ENCODE measurements at places on chromosomes 1 and 21.
A peak's percentile ranks its signal among the peaks of the same experiment; 100 is the strongest.

DNA sequence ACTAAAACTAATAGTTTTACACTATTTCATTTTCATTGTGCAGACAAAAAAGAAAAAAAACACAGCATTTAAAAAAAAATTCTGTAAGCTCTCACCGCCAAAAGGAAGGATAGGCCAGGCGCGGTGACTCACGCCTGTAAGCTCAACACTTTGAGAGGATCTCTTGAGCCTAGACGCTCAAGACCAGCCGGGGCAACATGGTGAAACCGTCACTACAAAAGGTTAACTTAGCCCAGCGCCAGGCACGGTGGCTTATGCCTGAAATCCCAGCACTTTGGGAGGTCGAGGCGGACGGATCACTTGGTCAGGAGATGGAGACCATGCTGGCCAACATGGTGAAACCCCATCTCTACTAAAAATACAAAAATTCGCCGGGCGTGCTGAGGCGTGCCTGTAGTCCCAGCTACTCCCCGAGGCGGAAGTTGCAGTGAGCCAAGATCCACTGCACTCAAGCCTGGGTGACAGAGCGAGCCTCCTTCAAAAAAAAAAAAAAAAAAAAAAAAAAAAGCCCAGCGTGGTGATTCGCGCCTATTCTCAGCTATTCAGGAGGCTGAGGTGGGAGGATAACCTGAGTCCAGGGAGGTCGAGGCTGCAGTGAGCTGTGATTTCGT is 14.3 kb upstream of the SPEN start:
- DNase-seq: no peak

DNA sequence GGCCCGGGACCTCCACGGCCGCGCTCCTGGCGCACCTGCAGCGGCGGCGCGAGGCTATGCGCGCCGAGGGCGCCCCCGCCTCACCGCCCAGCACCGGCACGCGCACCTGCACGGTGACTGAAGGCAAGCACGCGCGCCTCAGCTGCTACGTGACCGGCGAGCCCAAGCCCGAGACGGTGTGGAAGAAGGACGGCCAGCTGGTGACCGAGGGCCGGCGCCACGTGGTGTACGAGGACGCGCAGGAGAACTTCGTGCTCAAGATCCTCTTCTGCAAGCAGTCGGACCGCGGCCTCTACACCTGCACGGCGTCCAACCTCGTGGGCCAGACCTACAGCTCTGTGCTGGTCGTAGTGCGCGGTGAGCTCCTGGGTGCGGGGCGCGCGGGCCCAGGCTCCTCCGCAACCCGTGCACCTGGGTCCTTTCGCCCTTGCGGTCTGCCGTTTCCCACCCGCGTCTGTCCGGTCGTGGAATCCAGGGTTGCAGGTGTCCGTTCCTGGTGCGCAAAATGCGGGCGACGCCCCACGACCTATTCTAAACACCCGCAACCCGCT is 4.6 kb downstream of the OBSCN start:
- DNase-seq: no peak

GRCh38 chr1:220895412-220895946 is 16.2 kb downstream of the HLX start:
- DNase-seq: no peak

- no peak for DNase-seq
Observed at GRCh38 chr1:233744779-233745513, 131.0 kb downstream of the KCNK1 start.

DNA sequence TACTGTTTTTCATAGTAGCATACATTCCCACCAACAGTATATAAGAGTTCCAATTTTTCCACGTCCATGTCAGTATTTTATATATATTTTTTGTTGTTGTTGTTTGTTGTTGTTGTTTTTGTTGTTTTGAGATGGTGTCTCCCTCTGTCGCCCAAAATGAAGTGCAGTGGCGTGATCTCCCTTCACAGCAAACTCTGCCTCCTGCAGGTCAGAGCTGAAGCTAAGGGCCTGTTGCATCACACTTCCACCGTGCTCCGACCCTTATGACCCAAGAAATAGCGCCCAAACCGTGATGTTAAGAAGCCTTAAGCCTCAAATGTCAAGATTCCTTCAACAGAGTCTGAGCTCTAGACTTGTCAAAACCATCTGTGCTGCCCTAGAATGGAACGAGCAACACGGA is 2032.3 kb downstream of the MRPL39 start:
- no peak for DNase-seq

DNA sequence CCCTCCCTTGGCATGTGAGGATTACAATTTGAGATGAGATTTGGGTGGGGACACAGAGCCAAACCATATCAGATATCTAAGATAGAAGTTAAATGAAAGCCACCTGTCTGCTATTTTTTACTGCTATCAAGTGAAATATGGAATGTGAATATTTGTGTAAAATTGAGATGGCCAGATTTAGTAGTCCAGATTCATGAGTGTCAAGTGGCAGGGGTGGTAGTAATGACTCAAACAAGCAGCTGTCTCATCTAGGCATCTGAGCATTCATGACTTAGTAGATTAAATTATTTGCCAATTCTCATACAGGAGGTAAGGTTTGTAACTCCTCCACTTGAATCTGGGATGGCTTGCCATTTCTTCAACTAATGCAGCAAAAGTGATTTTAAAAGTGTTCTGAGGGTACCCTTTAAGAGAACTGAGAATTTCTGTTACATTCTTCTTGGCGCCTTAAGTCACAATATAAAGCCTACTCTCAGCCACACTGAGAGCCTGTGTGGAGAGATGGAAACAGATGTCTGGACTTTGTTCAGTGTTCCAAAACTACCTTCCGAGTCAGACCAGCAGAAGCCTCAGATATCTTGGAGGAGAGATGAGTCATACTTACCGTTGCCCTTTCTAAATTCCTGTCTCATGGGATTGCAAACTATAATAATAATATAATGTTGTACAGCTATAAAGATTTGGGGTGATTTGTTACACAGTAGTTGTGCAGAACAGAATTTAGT is 1065.6 kb upstream of the TMPRSS15 start:
- no peak for DNase-seq

GRCh38 chr1:22884806-22885530 is 87.7 kb downstream of the LACTBL1 start:
- DNase-seq: no peak

- peak; percentile 91 for DNase-seq
Observed at GRCh38 chr1:154961207-154962155, at the start of gene PYGO2. TSS of gene PYGO2 (minus strand) at chr1:154961782. CDS start at chr1:154961576, 206 bp downstream.

- DNase-seq: no peak
Observed at GRCh38 chr1:210692796-210693195, 364.1 kb downstream of the HHAT start.

DNA sequence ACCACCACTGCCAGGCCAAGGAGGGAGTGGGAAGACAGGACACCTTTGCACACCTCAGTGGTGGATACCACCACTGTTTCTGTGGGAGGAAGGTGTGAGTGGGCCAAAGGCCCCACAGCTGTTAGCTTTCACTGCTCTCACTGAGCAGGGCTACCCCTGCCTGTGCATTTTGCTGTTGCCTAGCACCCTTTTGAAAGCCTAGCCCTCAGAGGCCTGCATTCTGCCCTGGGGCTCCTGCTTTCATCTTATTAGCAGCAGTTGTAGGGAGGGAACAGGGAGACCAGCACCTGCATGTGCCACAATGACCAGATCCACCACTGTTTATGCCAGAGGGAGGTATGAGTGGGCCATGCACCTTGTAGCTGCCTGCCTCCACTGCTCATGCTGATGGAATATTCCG is 110.9 kb upstream of the C21orf91 start:
- DNase-seq: no peak

DNA sequence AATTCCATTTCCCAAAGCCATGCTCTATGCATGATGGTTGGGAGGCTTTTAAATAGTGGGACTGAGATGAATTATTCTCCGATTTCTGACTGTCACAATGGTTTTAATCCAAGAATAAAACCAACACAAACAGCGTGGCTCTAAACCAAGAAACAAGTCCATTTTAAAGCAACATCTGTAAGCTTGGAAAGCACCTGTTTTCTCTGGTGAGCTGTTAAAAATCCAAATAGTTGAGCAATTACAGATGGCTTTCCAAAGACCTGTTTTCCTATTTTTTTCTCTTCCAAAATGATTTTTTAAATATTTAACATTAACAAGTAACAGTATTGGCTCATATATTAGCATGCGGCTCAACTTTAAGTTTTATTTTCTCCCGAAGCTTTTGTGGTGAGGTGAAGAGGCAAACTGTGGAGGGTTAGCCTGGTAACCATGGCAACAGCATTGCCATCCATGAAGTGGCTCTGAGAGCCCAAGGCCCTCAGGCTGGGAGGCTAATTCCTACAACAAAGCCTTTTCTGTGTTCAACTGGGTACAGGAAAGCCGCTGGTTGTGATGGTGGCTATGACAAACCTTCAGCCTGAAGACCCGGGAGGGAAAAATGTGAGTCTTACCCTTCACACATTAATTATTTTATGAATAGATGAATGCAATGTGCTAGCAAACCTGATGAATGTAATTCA is 56.7 kb upstream of the B3GALT5 start:
- DNase-seq: no peak

DNA sequence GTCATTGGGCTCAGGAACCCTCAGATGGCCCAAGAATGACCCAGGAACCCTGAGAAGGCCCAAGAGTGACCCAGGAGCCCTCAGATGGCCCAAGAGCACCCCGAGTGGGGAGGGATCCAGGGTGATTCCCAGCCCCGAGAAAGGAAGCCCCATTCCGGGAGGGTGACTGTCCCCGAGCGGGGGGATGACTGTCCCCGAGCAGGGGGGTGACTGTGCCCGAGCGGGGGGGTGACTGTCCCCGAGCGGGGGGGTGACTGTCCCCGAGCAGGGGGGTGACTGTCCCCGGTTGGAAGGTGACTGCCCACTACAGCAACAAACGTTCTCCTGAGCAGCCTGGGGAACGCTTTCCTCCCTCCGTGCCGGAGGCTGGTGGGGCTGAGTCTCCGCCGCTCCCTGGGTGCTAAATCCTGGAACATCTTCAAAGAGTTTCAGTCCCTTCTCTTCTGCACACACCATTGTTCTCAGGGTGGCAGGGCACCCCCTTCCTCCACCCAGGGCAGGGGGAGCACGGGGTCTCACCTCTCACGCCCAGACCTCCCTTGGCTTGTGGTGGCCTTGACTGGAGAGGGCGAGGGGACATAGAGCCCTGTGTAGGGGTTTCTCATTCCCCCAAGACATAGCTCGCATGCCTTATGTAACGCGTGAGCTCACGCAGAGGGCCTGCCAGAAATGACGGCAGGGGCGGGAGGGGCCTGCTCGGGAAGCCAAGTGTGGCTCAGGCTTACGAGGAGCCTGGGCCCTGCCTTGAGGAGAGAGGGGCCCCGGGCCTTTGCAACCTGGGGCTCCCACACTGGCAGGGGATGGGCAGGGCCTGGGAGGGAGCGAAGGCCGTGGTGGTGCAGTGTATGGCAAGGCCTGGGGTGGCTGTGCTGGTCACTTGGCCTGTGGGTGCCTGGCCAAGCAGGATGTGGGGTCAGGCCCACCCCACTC is 14.3 kb upstream of the SKI start:
- no peak for DNase-seq

- DNase-seq: no peak
Observed at GRCh38 chr1:4573526-4573925, 80.9 kb upstream of the AJAP1 start.

DNA sequence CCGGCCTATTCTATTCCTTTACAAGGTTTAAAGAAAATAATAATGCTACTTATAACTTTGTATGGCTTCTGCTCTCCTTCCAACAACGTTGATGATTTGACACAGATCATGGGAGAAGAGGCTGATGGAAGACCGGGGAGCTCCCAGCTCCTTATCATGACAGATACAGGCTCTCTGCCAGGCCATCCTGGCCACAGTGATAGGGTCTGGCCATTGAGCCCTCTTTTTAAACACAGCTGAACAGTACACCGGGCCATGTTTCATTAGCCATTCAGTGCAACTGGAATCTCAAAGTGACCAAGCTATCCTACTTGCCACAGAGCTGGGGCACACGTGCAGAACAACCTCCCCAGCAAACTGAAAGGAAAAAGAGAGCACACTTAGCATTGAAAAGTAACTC is 34.9 kb downstream of the DNAJC11 start:
- no peak for DNase-seq

DNA sequence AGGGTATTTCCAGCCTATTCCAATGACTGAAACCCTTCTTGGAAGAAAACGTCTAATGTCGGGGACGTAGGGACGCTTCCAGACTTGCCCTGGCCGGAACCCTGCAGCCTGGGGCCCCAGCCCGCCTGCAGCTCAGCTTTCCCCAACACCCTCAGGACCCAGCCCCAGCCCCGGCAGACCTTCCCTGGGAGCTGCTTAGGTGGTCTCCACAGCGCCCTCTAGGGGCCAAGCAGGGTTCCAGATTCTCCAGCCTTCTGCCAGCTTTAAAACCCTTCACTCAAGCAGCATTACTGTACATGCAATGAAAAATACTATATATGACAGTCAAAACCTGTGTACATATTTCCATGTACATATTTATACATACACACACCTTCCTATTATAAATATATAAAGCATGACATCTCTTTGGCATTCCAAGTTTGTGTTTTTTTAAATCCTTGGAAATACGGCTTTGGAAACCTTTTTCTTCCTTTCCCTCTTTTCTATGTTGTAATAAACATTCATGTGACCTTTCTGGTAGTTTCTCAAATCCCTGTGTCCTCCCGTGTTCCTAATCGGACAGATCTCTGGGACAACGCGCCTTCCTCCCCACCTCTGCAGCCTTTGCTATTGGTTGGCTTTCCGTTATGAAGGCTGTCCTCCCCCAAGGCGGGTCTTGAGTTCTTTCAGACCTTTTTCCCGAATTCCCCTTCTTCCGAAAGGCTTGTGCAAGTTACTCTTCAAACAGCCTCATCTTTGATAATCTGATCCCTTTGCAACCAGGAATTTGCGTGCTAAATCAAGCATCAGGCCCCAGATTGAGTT is 60.3 kb downstream of the STUM start:
- peak; percentile 80 for DNase-seq

- no peak for DNase-seq
Observed at GRCh38 chr1:3892748-3893147, 7.3 kb downstream of the C1orf174 start.

DNA sequence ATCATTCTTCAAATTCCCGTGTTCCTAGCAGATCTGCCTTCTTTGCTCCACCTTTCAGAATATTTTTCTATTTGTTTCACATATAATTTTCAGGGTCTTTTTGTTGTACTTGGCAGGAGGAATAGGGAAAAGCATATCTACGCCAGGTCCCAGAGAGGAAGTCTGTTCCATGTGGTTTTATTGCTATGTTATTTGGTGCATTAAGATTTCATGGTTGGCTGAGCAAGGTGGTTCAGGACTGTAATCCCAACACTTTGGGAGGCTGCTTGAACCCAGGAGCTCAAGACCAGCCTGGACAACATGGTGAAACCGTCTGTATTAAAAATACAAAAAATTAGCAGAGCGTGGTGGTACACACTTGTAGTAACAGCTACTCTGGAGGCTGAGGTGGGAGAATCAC is 36.1 kb downstream of the COL6A1 start:
- no peak for DNase-seq

- no peak for DNase-seq
Observed at GRCh38 chr1:68431076-68431475, 18.7 kb downstream of the RPE65 start.

GRCh38 chr1:180785291-180785690 is 127.4 kb upstream of the KIAA1614 start:
- no peak for DNase-seq
